DND-41 (cell line): ENCODE measurements at places on chromosomes 2 and 18.

DNA sequence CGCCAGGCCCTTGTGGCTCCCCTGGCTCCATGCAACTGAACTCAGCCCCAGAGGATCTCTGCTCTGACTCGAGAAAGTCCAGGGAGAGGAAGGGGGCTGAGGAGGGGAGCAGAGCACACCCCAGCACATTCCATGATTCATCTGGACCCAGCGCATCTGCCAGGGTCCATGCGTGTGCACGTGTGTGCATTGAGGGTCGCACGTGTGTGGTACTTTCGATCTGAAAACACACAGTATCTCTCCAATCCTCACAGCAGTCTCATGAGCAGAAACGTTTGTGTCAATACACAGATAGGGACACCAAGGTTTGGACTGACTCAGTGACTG, 146.4 kb upstream of the ID2 start:
- DNase-seq: no peak

- DNase-seq: no peak
Measured at GRCh38 chr2:168397629-168398028, 58.4 kb upstream of the CERS6 start.

DNA sequence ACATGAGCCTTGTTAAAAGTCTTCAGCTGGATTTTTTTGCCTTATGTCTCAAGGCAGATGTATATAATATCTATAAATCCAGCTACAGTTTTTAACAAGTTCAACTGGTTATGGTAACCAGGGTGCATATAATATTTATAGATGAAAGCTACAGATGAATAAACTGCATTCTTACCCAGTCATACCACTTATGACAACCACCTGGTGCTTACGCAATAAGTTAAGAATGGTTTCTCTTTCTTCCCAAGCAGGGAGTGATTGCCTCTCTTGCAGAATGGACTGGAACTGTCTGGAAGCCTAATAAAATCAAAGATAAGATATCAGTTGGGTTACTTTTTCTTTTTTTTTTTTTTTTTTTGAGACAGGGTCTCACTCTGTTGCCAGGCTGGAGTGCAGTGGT, 19.6 kb downstream of the DHX57 start:
- DNase-seq: no peak

GRCh38 chr2:218701806-218702205, 8.8 kb upstream of the TTLL4 start:
- no peak for DNase-seq

GRCh38 chr18:3263132-3263700, 1.3 kb downstream of the MYL12B start:
- DNase-seq: no peak

DNA sequence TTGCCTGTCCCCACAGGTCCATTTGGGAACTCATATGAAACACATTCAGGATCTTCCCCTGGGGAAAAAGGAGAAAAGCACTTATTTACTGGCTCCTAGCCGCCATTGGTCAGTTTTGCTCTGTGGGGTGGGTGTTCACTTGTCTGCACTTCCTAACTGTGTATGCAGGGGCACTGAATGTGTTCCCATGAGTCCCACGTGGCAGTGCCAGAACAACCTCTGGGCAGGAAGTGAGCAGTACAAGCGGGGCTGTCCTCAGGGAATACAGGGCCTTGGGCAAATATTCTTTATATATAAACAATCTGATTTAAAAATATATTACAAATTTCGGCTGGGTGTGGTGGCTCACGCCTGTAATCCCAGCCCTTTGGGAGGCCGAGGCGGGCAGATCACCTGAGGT, 21.8 kb upstream of the CTIF start:
- DNase-seq: no peak

DNA sequence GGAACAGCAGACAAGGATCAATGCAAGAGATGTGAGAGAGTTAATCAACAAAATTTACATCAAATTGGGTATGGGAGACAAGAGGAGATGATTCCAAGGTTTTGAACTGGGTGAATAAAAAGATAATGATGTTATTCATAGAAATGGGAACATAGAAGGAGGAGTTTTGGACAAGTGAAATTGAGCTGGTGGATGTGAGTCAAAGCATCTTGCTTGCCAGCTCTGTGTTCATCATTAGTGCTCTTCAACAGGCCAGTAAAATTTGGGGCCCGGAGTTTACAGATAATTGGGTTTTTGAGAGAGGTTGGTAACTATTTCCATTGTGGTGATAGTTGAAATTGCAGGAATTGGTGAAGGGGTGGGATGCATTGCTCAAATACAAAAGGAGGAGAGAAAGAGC, 69.9 kb upstream of the CAVIN2 start:
- DNase-seq: no peak

GRCh38 chr2:49661809-49662208, 507.5 kb upstream of the FSHR start:
- no peak for DNase-seq

DNA sequence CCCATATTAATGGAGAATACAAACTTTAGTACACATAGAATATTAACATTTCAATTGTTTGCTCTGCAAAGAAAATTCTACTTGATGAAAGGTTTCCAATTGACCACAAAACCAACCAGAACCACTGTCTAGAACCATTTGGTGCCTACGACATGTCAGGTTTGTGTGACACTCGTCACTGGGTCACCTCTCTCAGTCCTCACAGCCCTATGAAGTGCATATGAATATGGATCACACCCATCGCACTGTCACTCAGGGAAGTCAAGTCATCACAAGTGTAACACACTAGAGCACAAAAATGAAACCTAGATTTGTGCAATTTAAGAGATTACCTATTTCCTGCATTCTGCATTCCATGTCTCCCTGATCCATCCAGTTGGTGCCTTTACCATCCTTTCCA, 43.7 kb downstream of the PTPN2 start:
- no peak for DNase-seq

DNA sequence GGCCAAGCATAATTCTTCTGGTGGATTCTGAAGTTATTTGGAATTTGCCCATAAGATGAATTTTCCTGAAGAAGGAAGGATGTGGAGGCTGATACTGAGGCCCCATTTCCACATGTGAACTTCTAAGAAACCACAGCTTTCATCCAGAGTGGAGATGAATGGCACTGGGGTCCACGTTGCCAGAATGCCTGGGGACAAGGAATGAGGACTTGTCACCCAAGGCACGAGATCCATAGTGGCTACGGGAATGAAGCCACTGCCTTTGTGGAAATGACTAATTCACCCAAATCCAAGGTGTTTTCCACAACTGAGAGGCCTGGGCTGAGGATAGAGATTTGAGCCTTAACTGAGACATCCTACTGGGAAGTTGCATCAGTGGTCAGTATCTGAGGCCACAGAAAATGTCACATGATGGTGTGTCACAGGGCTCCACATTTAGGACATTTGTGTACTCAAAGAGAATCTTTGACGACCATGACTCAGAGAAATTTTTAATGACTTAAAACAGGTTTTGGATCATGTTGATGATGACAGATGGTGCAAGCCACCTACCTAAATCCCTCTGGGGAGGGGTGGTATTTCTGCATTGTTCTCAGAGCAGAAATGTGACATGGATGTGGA, 286.1 kb downstream of the SOX11 start:
- no peak for DNase-seq

DNA sequence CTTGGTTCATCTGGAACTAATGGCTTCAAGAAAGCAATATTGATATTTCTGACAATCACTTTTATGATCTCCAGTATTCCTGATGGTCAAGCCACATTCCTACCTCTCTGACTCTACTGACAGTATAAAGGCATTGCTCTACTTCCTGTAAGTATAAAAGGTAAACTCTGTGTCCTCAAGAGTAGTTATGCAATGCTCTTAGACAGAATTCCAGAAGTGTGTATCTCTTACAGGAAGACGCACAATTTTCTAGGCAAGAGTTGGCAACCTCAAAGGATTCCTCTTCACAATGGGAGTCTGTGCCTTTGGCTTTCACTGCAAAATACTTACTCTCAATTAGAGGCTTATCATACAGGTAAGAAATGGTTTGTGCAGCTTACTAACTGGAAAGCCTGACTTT, 100.1 kb downstream of the THADA start:
- DNase-seq: no peak

- peak; percentile 11 for DNase-seq
Measured at GRCh38 chr2:49490710-49491109, 336.4 kb upstream of the FSHR start.
